M059J (cell line): ENCODE measurements at places on chromosomes 6 and 20.

GRCh38 chr6:5389086-5389745, 127.9 kb downstream of the FARS2 start:
- DNase-seq, result no peak

GRCh38 chr20:33007376-33008335, at the start of gene BPIFB2:
Gene BPIFB2 (plus strand): TSS chr20:33007704. CDS start chr20:33008575, 871 bp downstream.
- peak; percentile 12 for DNase-seq

DNA sequence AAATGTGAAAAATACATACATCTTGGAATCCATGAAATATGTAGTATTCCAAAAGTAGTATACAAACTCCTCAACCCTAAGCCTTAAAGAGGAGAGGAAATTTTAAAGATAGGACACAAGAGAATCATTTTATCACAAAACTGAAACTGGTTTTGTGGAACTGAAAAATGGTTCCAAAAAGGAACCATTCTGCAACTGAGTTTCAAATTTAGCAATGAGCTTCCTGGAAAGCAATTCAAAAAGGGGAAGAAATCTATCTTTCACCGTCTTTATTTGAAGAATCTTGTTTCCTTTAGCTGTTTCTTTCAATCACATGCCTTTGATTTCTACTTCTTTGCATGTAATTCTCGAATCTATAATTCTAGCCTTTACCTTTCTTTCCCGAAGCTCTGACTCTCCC, 32.2 kb upstream of the LAMP5 start:
- DNase-seq, result no peak

GRCh38 chr20:56439771-56440291, 27.8 kb downstream of the CASS4 start:
- peak; percentile 98 for DNase-seq

- DNase-seq, result no peak
Observed at GRCh38 chr6:106372838-106373501, 12.5 kb downstream of the CRYBG1 start.

DNA sequence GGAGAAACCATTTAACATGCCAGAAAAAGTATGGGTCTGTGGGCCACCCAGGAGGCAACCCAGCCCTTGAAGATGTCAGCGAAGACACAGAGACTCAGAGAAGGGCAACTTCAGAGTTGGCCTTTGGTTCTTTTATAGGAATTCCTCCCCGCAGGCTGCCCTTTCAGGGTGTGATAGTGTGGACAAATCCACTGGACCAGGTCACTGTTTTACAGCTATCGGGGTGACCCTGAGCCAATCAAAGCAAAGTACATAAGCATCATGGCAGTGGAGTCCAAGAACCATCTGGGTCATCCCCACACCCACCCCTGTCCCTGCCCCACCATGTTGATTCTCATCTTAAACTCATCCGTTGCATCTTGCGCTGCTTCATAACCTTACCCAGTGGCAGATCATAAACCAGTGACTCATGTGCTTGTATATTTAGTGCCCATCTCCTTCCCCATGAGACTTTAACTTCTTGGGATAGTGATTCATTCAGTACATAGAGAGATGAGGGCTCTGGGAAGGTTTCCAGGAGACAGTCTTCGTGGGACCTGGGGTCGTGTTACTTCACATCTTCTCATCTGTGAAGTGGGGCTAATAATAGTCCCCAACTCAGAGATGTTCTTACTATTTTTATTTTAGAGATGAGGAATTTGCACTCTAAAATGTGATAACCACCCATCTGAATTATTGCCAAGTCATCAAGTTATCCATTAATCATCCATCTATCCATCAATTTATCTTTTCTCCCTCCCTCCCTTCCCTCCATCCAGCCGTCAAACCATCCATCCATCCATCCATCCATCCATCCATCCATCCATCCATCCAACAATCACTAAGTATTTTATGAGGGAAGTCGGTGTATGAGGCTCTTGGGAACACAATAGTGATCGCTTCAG, 51.0 kb downstream of the EDN3 start:
- peak; percentile 71 for DNase-seq

DNA sequence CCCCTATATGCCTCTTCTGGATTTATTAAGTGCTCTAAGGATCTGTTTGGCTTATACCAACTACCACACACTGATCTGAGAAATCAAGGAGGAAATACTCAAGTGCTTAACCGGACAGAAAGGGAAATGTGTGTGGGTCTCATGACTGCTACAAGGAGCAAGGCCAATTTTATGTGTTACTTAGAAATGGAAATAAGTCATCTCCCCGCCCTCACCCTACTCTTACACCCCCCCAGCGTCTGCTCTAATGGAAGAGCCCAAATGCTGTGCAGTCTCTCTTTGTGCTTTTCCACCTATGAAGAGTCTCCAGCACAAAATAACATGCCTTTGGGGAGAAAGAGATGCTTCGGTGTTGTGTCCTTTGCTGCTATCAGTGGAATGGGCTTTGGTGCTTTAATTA, 428.8 kb upstream of the ARID1B start:
- DNase-seq, result no peak

DNA sequence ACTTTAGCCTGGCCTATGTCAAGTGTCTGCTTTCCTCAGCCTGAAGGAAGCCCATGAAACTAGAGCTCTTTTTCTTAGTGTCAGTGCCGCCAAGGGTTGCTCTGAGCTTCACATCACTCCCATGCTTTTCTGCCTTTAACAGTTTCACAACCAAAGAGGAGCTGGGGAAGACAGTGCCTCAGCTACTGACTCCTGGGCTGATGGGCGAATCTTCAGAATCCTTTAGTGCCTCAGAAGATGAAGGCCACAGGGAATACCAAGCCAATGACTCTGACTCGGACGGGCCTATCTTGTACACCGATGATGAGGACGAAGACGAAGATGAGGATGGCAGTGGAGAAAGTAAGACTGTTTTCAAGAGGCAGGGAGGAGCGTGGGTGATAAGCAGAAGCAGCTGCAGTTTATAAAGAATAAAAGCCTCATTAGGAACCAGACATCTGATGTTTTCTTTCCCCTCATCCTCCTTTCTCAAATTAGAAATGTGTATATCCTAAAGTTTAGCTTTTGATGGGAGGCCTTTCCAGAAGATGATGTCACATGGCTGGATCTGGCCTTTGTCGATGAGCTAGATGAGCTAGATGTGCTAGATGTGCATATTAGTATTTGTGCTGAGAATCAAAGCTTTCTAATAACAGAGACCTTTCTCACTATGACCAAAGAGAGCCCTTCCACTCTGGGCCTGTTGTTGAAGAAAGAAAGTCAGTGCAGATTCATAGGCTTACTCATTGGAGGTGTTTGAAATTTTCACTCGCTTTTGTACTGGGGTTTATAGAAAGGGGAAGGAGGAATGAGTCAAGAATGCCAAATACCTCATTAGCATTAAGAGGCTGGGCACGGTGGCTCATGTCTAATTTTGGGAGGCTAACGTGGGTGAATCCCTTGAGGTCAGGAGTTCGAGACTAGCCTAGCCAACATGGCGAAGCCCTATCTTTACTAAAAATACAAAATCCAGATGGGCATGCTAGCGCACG, 70.7 kb upstream of the LTV1 start:
- no peak for DNase-seq

GRCh38 chr20:58870293-58871014, 17.9 kb downstream of the GNAS start:
- peak; percentile 72 for DNase-seq

GRCh38 chr6:10351791-10352190, 63.1 kb downstream of the TFAP2A start:
- no peak for DNase-seq

DNA sequence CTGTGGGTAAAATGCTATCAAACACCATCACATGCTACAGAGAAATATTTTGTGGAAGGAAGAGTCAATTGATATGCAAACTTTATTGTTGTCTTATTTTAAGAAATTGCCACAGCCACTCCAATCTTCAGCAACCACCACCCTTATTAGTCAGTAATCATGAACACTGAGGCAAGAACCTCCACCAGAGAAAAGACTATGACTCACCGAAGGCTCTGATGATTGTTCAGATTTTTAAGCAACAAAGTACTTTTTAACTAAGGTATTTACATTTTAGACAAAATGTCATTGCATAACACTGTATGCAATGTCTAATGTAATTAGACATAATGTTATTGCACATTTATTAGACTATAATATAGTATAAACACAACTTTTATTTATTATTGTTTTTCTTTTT, 26.2 kb upstream of the MMP24 start:
- DNase-seq, result peak; percentile 86

- DNase-seq, result no peak
Observed at GRCh38 chr6:113308266-113308665, 548.9 kb upstream of the MARCKS start.

DNA sequence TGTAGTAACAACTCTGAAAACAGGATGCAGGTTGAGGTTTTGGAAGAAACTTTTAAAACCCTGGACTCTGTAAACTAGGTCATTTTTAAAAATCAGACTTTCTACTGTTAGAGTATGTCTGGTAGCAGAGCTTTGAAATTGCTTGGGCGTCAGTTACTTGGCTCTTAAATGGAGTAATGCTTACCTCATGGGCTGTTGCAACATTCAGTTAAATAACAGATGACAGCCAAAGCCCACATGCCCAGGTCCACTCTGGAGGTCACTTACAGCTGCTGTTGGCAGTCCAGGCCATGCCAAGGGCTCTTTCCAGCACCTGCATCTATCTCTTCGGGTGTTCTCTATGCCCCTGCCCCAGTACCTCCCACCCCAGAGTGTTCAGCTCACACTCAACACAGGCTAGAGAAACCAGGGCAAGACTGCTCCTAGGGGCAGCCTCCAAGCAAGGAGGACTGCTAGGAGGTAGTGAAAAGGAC, 96.4 kb downstream of the BANF2 start:
- DNase-seq, result no peak
